ENCODE measurements at places on chromosomes 1 and 21. TPM values are rescaled to one million over a fixed set of nuclear protein-coding genes. Genes with fewer than 3 reads are reported as not detected.

Gene ETS2
- 33.6 TPM for polyA plus RNA-seq

Gene CELA2B
- polyA plus RNA-seq, result not detected

Gene FCER1G
- polyA plus RNA-seq, result 14.0 TPM

Gene LY9
- polyA plus RNA-seq, result 0.54 TPM

Gene CAPN9
- polyA plus RNA-seq, result 0.06 TPM

Gene LINGO4
- polyA plus RNA-seq, result 0.08 TPM

Gene FMO2
- polyA plus RNA-seq, result 95.4 TPM

Gene FMO5
- polyA plus RNA-seq, result 0.69 TPM

Gene FMN2
- polyA plus RNA-seq, result 0.16 TPM

Gene UMODL1
- polyA plus RNA-seq, result 0.12 TPM

Gene BEND5
- 0.71 TPM for polyA plus RNA-seq

Gene SYCP1
- not detected for polyA plus RNA-seq

Gene DCDC2B
- not detected for polyA plus RNA-seq

Gene DIP2A
- 15.3 TPM for polyA plus RNA-seq

Gene FCRL6
- 0.04 TPM for polyA plus RNA-seq

Gene RNF2
- polyA plus RNA-seq, result 3.4 TPM

Gene OLFML2B
- polyA plus RNA-seq, result 0.29 TPM

Gene MTARC2
- 5.0 TPM for polyA plus RNA-seq

Measured in esophagus (tissue), 2 donors.